ENCODE measurements at places on chromosomes 5 and 9. TPM values are rescaled to one million over a fixed set of nuclear protein-coding genes. Genes with fewer than 3 reads are reported as not detected.
A peak's percentile ranks its signal among the peaks of the same experiment; 100 is the strongest.

DNA sequence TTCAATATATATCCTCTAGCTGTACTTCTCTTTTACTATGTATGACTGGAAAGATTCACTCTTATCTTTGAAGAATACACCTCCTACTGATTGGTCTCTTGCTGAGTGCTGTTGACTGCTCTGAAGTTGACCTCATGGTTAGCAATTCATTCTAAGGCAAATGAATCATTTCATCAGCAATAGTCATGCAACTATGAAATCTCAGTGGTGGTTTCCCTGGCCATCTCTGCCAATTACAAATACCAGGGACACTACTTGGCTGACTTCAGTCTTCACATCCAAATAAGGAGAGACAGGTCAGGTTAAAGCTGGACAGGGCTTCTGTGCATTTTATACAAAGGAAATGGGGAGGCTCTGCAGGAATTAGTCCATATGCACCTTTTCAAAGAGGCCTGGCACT, 333.5 kb upstream of the ACTBL2 start:
- peak; percentile 97 for DNase-seq

PCDHGA10 gene
- total RNA-seq, result 6.0 TPM

DNA sequence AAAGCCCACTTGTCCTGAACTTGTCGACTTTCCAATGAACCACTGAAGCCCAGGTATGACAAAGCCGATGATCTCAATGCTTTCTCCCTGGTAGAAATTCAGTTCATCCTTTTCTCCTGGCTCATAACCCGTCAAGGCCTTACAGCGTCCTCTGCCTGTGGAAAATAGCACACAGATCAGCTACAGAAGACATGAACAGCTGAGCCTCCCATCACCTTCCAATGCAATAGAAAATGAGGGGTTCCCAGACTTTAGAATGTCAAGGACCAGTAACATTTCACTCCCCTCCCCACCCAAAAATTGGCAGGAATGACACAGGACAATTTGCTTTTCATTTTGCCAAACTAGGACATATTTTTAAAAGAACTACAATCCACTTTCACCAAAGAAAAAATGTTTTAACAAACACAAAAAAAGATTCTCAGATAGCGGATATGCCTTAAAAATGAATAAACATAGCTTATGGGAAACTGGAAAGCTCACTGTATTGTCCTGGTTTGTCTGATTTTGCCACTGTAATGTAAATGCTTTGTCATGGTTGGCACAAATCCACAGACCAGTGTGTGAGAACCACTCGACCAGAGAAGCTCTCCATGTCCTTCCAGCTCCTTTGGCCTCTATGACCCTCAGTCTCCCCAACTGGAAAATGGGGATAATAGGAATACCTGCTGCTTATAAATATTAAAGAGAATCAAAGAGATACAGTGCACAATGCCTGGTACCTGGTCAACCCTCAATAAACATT, 24.4 kb downstream of the SH3TC2 start:
- no peak for DNase-seq

GRCh38 chr9:127081250-127082185, 40.9 kb downstream of the ANGPTL2 start:
- no peak for DNase-seq

- no peak for DNase-seq
Measured at GRCh38 chr5:149372076-149372795, 6.9 kb downstream of the IL17B start.

DNA sequence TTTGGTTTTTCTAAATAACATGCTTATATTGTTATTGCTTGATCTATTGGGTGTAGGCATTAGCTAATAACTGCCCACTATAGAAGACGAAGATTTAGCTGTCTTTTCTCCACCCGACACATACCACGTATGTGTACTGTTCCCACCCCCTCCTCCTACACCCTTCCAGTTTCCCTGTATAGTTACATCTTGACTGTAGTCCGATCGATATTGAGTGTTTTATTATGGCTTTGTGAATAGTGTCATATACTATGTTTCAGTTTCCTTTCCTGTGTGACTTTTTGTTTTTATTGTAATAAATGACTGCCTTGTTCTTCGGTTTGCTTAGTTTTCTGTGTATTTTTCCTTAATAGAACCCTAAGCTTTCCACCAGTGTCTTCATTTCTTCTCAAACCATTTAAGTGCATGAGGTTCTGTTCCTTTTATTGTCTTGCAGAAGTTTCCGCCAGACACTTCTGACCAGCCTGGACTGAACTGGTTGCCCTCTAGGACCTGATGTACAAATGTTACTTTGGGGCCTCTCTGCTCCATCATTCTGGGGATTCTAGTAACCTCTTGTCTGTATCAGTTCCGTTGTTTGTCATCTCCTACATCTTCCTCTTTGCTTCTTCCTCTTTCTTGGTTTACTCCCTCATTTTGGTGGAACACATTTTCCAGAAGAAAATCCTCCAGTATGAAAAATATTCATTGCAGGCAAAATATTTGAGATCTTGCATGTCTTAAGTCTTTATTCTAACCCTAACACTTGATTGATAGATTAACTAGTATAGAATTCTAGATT, 61.8 kb downstream of the PRKACG start:
- no peak for DNase-seq

PANK3 gene
- 72.0 TPM for total RNA-seq

DNA sequence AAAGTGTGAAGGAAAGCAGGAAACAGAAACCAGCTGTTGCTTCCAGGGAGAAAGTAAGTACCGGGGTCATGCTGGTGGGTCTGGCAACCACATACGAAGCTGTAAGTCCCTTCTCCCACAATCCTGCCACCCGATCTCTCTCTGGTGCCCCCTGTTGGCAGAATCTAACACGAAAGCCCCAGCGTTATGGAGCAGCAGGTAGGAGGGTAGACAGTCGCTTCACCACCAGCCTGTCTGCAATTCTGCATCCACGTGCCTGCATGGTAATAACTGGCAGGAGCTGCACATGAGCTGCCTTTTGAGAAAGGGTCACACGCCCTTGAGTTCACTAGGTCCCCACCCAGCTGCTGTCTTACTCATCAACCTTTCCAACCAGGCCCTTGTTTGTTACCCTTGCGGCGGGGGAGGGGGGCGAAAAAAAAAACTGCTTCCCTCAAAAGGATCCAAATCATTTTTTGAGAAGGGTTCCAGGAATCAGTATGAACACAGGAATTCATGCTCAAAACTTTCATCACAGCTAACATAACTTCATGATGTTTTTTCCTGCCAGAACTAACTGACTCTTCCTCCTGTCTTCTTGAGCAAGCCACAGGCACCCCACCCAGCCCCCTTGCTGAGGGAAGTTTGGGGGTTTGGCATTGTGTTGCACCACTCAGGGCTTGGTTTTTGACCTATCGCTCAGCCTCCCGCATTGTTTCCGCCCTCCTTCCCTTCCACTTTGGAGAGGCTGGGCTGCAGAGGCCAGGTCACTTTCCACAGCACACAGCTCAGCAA, 19.6 kb upstream of the TMEM252 start:
- no peak for DNase-seq

NSG2 gene
- not detected for total RNA-seq

DNA sequence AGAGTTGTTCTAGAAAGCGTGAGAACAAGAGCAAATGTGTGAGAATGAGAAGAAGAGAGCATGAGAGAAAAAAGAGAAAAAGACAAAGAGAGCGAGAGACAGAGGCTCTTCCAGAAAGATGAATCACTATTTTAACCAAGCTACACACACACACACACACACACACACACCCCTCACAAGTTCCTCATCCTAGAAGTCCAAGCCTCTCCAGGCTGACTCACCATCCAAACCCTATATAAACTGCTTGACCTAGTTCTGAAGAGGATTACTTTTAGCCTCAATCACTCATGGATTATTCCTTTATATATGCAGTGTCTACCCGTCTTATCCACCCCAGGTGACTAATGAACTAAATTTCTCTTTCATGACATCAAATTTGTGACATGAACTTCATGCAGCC, 37.6 kb downstream of the C9orf57 start:
- no peak for DNase-seq

DNA sequence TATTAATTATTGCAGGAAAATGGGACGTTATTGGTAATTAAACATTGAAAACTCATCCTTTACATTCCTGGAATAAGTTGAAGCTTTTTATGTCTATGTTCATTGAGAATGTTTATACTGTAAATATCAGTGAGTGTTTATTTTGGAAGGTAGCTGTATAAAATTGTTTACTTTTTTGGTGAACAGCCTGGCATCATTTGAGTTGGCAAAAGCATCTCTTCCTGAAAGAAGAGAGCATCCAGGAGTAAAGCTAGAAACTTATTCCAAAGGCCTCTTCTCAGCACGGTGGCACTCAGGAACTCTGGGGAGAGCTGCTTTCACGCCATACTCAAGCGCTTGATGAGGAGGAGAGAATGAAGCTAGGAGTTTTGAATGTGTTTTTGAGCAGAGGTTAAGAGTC, 79.9 kb downstream of the GAPVD1 start:
- DNase-seq, result no peak

DNA sequence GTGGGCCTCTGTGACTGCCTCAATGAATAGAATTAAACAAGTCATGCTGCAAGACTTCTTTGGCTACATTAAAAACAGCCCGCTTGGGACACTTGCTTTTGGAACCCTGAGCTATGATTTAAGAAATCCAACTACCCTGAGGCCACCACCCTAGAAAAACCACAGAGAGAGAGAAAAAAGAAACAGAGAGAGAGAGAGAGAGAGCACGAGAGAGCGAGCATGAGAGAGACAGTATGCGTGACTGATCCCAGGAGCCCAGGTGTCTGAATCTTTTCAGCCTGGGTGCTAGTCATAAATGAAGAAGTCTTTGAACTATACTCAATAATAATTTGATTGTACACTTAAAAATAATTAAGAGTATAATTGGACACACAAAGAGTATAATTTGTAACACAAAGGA, 123.1 kb upstream of the FREM1 start:
- no peak for DNase-seq

GABRA1 gene
- not detected for total RNA-seq

DNA sequence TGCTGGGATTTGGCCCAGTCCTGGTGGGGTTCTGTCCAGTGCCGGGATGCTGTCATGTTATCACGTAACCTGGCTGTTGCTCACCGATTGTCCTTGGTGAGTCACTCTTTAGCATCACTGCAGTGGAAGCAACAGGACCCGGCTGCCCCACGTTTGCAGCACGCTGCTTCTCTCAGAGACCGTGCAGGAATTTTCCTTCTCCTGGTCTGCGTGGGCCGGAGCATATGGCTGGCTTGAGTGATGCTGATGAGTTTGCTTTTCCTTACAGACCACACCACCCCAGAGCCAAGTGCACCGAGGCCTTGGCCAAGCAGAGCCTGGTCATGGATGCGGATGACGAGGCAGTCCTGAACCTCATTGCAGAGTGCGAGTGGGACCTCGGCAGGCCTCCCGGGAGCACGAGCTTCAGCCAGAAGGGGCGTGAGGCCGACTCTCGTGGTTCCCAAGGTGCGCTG, 21.4 kb downstream of the CEP72 start:
- DNase-seq, result no peak

GRCh38 chr5:61148515-61148914, 13.8 kb downstream of the SMIM15 start:
- DNase-seq, result no peak

STOM gene
- 18.9 TPM for total RNA-seq

- DNase-seq, result no peak
Measured at GRCh38 chr9:28923351-28923750, 1350.1 kb upstream of the C9orf72 start.

- DNase-seq, result no peak
Measured at GRCh38 chr9:78171651-78172050, 64.2 kb upstream of the CEP78 start.

DNA sequence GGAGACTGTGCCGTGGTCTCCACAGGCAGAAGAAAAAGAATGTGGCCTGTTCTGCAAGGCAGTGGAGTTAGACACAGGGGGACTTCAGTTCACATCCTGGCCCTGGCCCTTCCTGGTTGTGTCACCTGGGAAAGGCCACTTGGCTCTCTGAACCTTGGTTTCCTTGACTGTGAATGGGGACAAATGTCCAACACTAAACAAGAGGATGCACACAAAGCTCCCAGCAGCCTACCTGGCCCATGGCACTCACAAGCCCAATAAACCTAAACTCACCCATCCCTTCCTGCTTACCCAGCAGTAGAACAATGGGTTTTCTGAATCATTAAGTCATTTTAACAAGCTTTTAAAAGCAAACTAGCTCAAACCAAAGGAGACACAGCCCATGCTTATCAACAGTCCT, 103.9 kb downstream of the FRMD3 start:
- DNase-seq, result no peak

GRCh38 chr5:127909066-127909465, 174.5 kb upstream of the SLC12A2 start:
- DNase-seq, result no peak

GRCh38 chr9:38311382-38312270, 80.9 kb upstream of the ALDH1B1 start:
- no peak for DNase-seq

DNA sequence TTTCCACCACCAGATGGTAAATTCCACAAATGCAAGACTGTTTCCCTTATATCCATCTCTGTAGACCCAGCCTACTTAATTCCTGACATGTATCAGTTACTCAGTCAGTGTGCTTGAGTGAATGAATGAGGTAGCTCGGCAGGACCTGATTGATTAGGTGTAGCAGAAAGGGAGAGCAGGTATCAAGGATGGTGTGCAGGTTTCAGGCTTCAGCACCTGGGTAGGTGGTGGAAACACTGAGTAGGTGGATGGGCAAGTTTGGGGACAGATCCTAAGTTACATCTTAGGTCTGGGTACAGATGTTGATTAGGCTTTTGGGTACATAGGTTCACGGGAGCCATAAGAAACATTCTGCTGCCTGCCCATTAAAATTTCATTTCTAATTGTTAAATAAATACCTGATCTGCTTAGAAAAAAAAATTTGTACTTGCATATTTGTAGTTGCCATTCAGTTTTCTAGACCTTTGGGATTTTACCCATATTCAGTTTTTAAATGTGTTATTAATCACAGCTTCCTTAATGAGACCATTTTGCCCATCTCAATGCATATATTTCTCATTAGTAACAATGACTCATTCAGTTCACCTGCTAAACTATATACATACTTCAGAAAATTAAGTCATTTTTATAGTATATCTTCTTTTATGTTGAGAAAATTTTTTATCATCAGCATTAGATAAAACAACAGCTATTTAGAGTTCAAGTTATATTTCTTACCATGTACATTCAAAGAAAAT, 111.8 kb downstream of the INIP start:
- DNase-seq, result no peak

GRCh38 chr5:88758591-88758990, 124.4 kb downstream of the MEF2C start:
- DNase-seq, result no peak

RFESD gene
- 0.21 TPM for total RNA-seq

- no peak for DNase-seq
Measured at GRCh38 chr5:100757618-100758017, 145.5 kb downstream of the ST8SIA4 start.

- DNase-seq, result no peak
Measured at GRCh38 chr5:145792840-145793239, 42.3 kb downstream of the PRELID2 start.
